ENCODE measurements at places on chromosomes 16 and 17.

DNA sequence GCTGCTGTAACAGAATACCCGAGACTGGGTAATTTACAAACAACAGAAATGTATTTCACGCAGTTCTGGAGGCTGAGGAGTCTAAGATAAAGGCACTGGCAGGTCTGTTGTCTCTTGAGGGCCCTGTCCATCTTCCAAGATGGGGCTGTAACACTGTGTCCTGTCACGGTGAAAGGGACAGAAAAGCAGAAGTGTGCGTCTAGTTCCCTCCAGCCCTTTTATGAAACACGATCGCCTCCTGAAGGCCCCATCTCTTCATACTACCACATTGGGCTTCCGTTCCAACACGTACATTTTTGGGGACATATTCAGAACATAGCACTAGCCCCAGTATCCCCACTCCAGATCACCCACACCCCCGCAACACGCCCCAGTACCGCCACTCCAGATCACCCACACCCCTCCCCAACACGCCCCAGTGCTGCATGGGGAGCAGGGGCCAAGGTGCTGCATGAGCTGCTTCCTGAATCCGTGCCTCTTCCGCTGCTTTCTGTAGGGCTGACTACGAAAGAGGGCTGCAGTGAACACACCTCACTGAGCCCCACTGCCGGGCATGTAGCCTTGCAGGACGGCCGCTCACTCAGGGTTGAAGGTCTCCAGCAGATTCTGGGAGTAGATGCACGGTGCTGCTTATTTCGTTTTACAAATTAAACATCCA lies 91.9 kb downstream of the RPTOR start:
- no peak for DNase-seq

DNA sequence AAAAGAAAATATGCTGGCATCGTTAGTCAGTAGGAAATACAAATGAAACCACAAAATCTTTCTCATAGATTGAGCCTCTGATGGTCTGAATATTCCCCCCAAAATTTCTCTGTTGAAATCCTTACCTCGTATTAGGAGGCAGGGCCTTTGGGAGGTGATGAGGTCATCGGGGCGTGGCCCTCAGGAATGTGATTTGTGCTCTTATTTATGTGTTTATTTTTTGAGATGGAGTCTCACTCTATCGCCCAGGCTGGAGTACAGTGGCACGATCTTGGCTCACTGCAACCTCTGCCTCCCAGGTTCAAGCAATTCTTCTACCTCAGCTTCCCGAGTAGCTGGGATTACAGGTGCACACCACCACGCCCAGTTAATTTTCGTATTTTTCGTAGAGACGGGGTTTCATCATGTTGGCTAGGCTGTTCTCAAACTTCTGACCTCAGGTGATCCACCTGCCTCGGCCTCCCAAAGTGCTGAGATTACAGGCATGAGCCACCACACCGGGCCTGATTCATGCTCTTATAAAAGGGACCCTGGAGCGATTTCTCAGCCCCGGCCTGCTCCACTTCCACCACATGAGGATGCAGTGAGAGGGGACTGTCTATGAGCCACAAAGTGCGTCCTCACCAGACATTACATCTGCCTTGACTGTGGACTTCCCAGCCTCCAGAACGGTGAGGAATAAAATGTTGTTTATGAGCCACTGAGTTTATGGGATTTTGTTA lies 53.1 kb downstream of the DNAH17 start:
- DNase-seq, result no peak

DNA sequence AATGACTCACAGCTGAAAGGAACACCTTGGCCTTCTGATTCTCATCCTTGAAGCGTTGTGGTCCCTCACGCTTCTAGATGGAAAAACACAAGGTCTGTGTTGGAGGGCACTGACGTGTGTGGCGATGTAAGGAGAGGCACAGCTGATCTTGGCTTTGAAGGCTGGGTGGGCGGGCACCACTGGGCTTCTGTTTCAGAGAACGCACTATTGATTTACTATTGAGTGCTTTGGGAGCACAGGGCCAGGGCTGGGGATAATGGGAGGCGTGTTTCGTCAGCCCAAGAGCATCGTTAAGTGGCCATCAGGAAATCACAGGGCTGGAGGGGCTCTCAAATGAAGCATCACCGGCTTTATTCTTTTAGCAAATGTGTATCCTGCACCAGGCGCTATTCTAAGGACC lies 70.7 kb downstream of the CMIP start:
- DNase-seq, result no peak

GRCh38 chr17:14004927-14005620 lies 64.2 kb upstream of the COX10 start:
- no peak for DNase-seq

DNA sequence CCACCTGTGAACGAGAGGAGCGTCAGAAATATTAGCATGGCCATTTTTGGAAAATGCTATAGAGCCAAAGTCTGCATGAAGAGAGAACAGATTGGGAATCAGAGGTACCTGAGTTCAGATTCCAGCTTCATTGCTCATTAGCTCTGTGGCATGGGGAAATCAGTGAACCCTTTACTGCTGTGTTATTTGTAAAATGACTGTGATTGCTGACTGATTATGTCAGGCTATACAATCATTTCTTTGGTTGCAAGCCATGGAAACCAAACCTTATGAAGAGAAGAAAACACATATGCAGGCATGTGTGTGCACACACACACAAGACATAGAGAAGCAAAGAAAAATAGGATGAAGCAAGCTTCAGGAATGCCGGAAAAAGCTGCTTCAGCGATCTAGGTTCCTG lies 101.4 kb upstream of the HSBP1 start:
- no peak for DNase-seq

GRCh38 chr16:59045501-59045900 lies 311.4 kb upstream of the GOT2 start:
- no peak for DNase-seq

GRCh38 chr16:87178177-87178863 lies 138.9 kb downstream of the C16orf95 start:
- no peak for DNase-seq

DNA sequence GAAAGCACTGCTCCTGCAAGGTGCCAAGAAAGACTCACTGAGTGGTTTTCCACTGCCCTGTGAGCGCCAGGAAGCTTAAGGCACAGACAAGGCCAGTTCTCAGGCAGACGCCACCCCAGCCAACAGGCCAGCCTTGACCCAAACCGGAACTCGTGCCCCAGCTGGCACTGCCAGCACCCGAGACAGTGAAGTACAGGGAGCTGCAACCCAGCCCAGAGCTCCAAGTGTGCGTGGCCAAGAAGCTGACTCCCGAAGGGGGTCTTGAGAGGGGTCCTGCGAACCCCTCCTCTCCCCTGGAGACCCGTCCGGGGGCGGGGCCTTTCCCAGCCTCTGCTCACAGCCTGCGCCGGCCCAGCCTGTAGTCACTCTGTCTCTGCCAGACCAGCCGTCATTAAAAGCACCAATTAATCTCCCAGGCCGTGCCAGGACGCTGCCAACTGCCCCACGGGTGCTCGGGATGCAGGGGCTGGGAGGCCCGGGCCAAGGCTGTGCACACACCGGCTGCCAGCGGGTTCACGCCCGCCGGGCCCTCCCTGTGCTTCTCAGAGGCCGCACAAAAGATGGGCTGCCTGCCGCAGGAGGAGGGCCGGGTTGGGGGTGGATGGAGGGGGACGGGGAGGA lies 4.4 kb upstream of the SOX8 start:
- DNase-seq, result no peak

- DNase-seq, result no peak
Observed at GRCh38 chr16:59887856-59888255, 1153.7 kb upstream of the GOT2 start.

GRCh38 chr16:31404353-31405064 lies 11.4 kb downstream of the ITGAD start:
- peak; percentile 74 for DNase-seq
